ENCODE measurements at places on chromosomes 12 and 14. TPM values are rescaled to one million over a fixed set of nuclear protein-coding genes. Genes with fewer than 3 reads are reported as not detected.

Gene RBP5
- 0.08 TPM for total RNA-seq

Gene CCDC177
- total RNA-seq: not detected

Gene TAS2R19
- 4.3 TPM for total RNA-seq

Gene IFNG
- total RNA-seq: not detected

Gene NPFF
- not detected for total RNA-seq

Gene PMCH
- not detected for total RNA-seq

Gene LPAR5
- under 0.01 TPM for total RNA-seq

Gene RASSF9
- total RNA-seq: 1.2 TPM

Gene RAB15
- 1.1 TPM for total RNA-seq

Gene GYS2
- total RNA-seq: not detected

Gene RGS6
- total RNA-seq: not detected

Gene CD4
- total RNA-seq: 0.23 TPM

Gene CABP1
- total RNA-seq: 0.82 TPM

Gene RHNO1
- 4.7 TPM for total RNA-seq

Gene COQ6
- 16.2 TPM for total RNA-seq

Gene RERG
- 0.08 TPM for total RNA-seq

Gene NDRG2
- total RNA-seq: 1.9 TPM

Gene CCDC198
- not detected for total RNA-seq

Gene KLHDC2
- 79.9 TPM for total RNA-seq

Gene ALDH1L2
- total RNA-seq: 40.1 TPM

Gene INSM2
- not detected for total RNA-seq

Gene ZFP36L1
- 27.1 TPM for total RNA-seq

Gene CLEC1B
- not detected for total RNA-seq

Gene WDHD1
- total RNA-seq: 11.0 TPM

Gene SDR39U1
- 11.3 TPM for total RNA-seq

Gene PTCSC3
- total RNA-seq: not detected

Gene ADSS1
- total RNA-seq: 9.6 TPM

Gene PAPLN
- 2.4 TPM for total RNA-seq

Gene PLEKHG7
- total RNA-seq: not detected

Gene FGD4
- total RNA-seq: 6.4 TPM

Gene SERPINA10
- total RNA-seq: not detected

Gene ACOT6
- not detected for total RNA-seq

Gene DLGAP5
- total RNA-seq: 9.2 TPM

Gene CNTN1
- 3.6 TPM for total RNA-seq

Gene BCL7A
- 5.0 TPM for total RNA-seq

Gene AQP2
- not detected for total RNA-seq

Gene AMN
- total RNA-seq: 0.23 TPM

Gene HOXC10
- not detected for total RNA-seq

Gene CD63
- 2,585 TPM for total RNA-seq

Gene IL31
- not detected for total RNA-seq

Gene TSPAN11
- 1.1 TPM for total RNA-seq

Measured in smooth muscle cell of the coronary artery (primary cell).